ENCODE measurements at places on chromosomes 1 and 21.

- DNase-seq, result no peak
These were observed 1.4 kb upstream of the EPHB2 start for GRCh38 chr1:22709227-22709626.

GRCh38 chr1:108551137-108551862, 8.6 kb upstream of the EEIG2 start:
- DNase-seq, result no peak

- DNase-seq, result no peak
These were observed 112.5 kb upstream of the RUNX3 start for GRCh38 chr1:25042331-25043227.

DNA sequence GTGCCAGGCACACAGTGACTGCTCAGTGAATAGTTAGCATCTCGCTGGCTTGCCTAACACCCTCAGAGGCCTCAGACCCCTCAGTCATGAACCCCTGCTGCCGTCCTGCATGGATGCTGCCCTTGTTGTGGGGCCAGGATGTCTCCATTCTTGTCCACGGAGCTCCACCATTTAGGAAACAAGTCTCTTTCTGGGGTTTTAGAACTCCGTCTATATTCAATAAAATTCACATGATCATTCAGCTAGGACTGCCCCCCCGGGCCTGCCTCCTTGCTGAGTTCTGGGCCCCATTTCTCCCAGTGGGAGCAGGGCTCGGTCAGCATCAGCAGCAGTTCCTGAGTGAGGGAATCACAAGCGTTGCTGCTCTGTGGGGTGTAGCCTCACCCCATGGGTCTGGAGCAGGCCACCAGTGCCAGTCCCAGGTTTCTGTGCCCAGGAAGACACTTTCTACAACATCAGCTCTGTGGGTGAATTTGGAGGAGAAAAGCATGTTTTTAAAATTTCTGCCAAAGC, 134.1 kb downstream of the RHOU start:
- no peak for DNase-seq

DNA sequence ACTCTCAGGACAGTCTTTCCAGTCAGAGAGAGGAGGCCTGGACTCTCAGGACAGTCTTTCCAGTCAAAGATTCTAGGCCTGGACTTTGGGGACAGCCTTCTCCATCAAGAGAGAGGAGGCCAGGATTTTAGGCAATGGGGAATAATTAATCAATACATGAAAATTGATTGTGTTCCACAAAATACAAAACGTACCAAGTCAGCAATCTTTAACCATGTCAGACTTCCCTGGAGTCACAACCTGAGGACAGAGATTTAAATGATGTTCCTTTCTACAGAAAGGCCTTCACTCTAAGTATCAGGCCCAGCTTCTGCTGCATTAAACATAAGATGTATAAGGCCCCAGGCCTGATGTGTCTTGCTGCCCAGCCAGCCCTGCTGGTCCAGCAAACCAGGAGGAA, 27.0 kb upstream of the GPR157 start:
- DNase-seq, result no peak

DNA sequence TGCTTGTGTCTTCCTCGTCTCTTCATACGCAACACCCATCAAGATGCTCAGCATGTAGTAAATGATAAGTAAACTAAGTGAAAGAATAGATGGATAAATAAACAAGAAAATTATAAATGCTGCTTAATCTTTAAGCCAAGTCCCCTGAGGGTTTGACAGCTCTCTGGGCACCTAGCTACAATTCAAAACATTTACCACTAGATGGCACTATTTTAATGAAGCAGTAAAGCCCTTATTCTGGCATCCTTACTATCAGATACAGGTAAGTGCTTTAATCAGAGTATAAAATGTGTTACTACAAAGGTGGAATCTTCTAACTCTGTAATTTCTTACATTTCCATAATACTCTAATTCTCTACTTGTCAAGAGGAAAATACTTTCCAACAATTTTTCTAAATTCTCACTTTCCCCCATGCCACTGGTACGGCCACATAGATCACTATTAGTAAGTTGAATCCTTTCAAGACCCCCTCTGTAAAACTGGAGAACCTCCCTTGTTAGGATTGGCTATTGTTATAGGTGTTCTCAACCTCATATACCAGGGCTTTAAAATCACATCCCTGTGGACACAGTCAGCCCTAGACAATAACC, 137.8 kb downstream of the BARHL2 start:
- DNase-seq, result peak; percentile 56

DNA sequence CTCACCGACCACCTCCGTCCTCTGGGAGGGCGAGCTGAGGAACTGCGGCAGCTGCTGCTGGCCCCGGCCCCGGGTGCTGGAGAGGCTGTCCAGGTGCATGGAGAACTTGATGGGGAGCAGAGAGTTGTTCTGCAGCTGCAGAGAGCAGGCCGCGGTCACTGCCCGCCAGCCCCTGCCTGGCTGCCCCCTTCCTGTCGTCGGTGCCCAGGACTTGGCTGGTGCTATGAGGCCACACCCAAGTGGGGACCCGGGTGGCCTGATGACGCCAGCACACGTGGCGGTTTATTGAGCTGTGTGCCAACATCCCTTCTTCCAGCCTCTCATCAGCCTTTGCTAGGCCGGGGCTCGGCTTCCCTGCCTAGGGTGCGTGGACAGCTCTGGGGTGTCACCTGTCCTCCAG, 5.3 kb upstream of the TMEM52 start:
- no peak for DNase-seq

DNA sequence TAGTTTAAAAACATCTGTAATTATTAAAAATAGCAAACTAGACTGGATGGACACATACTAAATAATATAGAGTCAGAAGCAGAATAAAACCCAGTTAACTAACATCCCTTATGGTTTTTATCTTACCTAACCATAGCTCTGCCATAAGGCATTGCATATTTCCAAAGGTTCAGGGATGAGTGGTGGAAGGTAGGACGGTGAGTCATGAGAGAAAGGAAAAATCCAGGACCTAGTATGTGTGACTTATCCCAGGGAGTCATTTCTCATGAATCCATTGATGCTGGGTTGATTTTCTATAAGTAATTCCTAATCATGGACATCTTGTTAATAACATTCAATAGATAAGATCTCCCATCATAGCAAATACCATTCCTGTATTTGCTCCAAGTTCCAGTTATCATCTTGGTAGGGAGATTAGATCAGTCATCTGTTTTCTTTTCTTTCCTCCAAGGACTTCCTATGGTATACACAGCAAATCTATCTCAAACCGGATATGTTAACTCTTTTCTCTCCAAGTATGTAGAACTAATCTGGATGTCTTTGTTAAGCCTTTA, 490.7 kb upstream of the B3GALT2 start:
- DNase-seq, result no peak

DNA sequence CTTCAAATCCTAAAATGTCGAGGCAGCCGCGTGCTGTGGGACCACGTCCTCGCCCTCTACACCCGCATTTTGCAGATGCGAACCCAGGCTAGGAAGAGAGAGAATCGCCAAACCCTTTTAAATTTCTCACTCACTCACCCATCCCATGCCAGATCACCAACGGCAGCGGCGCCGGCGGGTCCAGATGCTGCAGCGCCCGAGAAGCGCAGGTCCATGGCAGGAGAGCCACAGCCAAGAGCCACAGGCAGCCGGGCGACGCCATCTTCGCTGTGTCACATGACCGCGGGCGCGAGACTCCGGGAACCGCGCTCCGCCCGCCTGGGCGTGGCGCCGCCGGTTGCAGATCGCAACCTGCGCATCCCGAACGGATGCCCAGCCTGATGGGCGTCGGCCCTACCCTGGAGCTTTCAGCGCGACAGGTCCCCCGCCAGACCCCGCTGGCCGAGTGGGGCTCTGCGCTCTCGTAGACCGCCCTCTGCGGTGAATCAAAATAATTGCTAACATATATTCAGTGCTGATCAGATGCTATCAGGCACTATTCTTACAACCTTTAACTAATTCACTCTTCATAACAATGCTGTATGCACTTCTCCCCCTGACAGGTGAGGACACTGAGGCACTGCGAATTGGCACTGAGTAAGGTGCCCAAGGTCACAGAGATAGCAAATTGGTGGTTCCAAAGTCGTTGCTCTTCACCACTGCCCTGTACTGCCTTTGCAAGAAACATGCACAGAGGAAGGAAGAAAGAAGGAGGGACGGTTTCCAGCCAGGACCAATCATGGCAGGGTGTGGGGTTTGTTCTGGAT, at the start of gene PPT1:
TSS of gene PPT1 (minus strand) at position 276 of the 806 bp plus-strand sequence. CDS start at position 262, 14 bp downstream.
- peak; percentile 77 for DNase-seq

- DNase-seq, result no peak
These were observed 2.0 kb downstream of the LRRC41 start for GRCh38 chr1:46301406-46301807.

GRCh38 chr1:171935086-171935485, 93.8 kb downstream of the DNM3 start:
- no peak for DNase-seq

- no peak for DNase-seq
These were observed 140.3 kb upstream of the VANGL1 start for GRCh38 chr1:115501476-115501875.

GRCh38 chr1:66381621-66382275, 152.2 kb upstream of the SGIP1 start:
- DNase-seq, result no peak

DNA sequence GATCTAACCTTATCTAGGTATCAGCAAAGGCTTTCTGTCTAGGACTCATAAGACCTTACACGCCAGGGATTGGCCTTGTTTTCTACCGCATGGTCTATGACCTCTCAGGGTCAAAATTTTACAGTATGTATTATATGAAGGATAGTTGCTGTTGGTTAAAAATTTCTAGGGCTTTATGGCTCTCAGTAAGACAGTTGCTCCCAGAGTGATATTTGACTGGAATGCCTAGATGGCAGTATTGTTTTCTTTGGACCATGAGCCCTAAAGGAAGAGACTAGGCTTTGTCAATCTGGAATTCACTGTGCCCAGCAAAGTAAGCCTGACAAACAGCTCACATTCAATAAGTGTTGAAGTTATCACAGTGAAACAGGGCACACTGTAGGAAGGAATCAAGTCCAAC, 37.6 kb downstream of the C1orf87 start:
- DNase-seq, result no peak

- no peak for DNase-seq
These were observed 13.1 kb upstream of the VAMP4 start for GRCh38 chr1:171754971-171755370.

GRCh38 chr21:44889625-44890337, 16.3 kb upstream of the PTTG1IP start:
- no peak for DNase-seq

- DNase-seq, result no peak
These were observed 5.2 kb downstream of the ALG14 start for GRCh38 chr1:95067568-95067967.

GRCh38 chr1:21907079-21907418, 30.1 kb downstream of the HSPG2 start:
- no peak for DNase-seq

GRCh38 chr21:33089395-33090119, 19.6 kb downstream of the OLIG1 start:
- no peak for DNase-seq

DNA sequence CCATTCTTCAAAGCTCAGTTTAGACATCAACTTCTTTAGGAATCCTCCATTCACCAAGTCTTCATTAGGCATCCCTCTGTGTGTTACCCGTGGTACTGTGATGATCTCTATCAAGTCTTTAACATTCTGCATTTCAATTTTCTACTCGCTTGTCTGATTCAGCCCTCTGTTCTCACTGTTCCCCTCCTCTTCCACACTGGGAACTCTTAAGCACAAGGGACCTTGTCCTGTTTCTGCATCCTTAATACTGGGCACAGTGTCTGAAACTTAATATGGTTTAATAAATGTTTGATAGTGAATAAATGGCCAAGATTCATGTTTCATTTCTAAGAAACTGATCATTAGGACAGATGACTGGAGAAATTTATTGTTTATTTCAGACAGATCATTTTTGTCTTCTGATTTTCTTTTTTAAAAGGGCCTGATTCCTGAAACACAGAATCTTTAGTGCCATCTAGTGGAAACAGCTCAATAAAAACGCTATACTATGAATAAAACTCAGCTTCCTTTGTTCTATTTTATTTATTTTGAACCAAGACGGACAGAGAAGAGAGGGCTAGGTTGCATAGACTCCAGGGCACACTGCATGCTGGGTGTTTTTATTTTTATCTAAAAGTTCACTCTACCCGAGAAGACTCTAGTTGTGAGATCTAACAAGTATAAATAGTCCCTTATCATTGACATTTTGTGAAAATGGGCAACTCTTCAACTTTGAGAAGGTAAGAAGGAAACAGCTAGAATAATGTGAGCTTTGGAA, 7.0 kb upstream of the TRIM45 start:
- peak; percentile 36 for DNase-seq

- DNase-seq, result no peak
These were observed 169.7 kb downstream of the ATG4C start for GRCh38 chr1:62953633-62954032.

DNA sequence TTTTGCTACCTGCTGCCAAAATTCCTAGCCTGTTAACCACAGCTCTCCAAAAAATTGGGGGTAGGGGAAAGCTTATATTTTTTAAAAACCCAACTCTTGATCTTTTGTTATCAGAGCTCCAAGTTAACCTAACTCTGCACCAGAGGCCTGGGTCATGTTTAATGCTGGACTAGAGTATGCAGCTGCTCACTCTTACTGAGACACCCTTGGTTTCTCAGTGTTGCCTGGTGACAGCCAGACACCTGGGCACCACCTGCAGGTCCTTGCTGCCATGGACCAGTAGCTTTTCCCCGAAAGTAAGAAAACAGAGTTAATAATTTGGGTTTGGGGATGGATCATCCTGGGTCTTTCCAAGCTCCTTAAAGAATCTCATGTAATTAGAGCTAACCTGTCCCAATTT, 30.1 kb downstream of the KCNJ6 start:
- no peak for DNase-seq
